Hematopoietic multipotent progenitor cell treated with erythropoietin and hydrocortisone succinate and interleukin-3 and kit ligand, for 17 days (in vitro differentiated cells): ENCODE measurements at places on chromosomes 7 and 10.

DNA sequence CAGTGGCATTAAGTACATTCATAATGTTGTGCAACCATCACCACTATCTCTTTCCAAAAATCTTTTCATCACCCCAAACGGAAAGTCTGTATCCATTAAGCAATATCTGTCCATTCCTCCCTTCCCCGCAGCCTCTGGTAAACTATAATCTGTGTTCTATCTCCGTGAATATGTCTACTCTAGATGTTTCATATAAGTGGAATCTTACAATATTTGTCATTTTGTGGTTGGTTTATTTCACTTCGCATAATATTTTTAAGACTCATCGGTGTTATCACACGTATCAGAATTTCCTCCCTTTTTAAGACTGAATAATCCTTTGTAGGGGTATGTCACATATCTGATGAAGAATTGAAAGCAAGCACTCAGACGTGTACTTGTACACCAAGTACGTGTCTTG, 86.0 kb upstream of the FGFR2 start:
- no peak for DNase-seq

GRCh38 chr7:72053292-72053691, 358.8 kb downstream of the CALN1 start:
- DNase-seq, result no peak

DNA sequence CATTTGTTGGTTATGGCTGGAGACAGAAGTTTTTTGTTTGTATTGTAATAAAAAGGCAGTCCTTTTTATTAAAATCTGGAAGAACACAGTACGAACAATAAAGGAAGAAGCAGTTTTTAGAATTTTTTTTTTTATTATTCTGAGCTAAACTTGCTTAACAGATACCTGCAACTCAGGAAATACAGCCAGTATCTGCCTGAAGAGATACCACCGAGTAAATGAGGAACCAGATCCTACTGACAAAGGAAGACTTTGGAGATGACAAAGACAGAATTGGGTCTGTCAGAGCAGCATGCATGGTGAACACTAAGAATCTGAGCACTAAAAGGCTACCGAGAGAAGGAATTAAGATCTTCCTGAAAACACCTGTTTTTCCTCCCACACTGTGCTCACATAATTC, 1335.9 kb upstream of the SORCS1 start:
- no peak for DNase-seq

DNA sequence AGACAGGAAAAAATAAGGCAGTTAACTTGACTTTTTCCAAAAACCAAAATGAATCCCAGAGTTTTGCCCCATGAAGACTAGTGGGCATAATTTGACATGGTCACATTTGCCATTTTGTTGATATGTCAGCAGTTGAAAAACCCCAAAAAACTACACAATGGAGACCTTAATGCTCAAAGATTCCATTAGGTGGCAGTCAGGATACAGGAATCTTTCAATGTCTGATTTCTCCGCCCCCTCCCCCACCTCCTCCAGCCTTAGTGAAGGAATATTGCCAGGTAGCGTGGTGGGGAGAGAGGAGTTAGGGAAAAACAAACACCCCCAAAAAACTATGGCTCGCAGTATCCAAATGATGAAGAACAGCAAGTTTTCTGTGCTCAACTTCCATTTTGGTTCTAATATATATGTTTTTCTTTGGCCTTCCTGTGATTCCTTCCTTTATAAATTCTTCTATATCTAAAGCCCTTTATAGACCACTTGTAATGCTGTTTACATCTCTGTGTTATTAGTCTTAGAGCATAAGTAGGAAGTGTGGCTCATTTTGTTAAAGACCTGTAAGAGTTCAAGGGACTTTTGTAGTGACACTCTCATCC, 6.7 kb upstream of the SMNDC1 start:
- DNase-seq, result peak; percentile 47

- no peak for DNase-seq
Measured at GRCh38 chr7:30703756-30704155, 21.5 kb upstream of the CRHR2 start.

- DNase-seq, result no peak
Measured at GRCh38 chr7:41336455-41336952, 366.4 kb downstream of the INHBA start.

DNA sequence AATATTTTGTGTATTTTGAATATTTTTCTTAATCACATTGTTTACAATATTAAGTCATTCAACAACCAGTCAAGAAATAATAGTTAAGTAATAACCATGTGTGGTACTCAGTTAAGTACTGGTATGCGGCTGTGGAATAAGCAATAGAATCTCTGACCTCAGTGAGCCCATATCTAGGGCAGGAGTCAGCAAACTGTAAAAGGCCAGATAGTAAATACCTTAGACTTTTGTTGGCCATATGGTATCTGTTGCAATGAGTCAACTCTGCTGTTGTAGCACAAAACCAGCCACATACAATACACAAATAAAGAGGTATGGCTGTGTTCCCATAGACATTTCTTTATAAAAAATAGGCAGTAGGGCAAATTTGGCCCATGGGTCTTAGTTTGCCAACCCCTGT, 311.6 kb upstream of the SEMA3A start:
- no peak for DNase-seq

GRCh38 chr10:73509695-73510094, 13.9 kb upstream of the PPP3CB start:
- DNase-seq, result no peak

- DNase-seq, result no peak
Measured at GRCh38 chr10:30398193-30398592, 35.8 kb upstream of the MAP3K8 start.

GRCh38 chr7:55016061-55016745, 2.6 kb upstream of the EGFR start:
- no peak for DNase-seq

- DNase-seq, result no peak
Measured at GRCh38 chr10:126160971-126161630, 227.2 kb downstream of the ADAM12 start.

GRCh38 chr7:149884016-149884415, 10.2 kb downstream of the ATP6V0E2 start:
- no peak for DNase-seq

DNA sequence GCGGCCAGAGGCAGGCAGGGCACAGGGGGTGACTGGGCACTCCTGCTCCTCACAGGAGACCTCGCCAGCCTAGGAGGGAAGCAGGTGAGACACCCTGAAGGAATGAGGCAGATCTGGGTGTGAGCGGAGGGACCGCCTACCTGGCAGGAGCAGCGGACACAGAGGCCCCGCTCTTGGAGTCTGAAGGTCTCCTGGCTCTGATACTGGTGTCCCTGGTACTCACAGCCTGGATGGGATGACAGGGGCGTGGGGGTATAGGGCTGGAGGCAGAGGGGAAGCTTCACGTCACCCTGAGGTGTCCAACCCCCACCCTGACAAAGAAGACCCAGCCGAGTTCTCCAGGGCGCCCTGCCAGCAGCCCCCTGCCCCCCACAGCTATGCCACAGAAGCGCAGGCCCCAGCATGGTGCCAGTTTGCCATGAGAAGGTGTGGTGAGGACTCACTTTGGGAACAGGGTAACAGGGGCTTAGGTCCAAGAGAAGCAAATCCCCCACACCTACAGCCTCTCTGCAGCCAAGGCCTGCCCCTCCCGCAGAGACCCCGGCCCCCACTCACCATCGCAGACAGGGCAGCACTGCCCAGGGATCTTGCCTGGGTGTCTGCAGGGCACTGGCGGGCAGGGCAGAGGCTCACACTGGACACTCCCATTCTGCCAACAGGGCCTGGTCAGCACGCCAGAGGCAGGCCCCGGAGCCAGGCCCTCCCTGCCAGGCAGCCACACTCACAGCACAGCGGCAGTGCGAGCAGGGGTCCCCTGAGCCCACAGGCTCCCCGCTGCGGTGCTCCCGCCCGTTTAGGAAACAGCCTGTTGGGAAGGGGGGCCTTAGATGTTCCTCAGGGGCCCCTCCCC, 17.0 kb downstream of the KCP start:
- no peak for DNase-seq

DNA sequence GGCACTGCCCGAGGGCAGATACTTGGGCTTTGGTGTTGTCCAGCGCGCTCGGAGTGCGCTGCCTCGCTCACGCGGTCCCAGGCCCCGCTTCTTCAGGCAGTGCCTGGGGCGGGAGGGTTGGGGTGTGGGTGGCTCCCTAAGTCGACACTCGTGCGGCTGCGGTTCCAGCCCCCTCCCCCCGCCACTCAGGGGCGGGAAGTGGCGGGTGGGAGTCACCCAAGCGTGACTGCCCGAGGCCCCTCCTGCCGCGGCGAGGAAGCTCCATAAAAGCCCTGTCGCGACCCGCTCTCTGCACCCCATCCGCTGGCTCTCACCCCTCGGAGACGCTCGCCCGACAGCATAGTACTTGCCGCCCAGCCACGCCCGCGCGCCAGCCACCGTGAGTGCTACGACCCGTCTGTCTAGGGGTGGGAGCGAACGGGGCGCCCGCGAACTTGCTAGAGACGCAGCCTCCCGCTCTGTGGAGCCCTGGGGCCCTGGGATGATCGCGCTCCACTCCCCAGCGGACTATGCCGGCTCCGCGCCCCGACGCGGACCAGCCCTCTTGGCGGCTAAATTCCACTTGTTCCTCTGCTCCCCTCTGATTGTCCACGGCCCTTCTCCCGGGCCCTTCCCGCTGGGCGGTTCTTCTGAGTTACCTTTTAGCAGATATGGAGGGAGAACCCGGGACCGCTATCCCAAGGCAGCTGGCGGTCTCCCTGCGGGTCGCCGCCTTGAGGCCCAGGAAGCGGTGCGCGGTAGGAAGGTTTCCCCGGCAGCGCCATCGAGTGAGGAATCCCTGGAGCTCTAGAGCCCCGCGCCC, at the start of gene NPY:
Gene NPY, plus strand, starts transcription at position 294 of the 802 bp plus-strand sequence. CDS start 1,051 bp downstream, outside the sequence.
- DNase-seq, result no peak

DNA sequence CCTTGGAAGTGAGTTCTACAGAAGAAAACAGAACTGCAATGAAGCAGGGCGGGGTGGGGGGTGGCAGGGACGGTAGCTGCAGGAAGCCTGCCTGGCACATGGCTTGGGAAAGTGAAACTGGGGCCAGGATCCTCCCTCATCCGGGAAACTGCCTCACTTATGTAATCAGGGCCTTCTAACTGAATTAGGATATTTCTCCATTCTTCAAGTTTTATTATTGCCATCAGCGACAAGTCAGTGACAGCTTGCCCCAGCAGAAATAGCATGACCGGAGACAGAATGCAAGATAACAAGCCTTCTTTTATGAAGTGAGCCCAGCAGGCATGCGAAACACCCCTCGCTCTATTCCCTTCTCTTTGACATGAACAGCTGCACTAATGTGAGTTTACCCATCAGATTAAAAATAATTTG, 77.5 kb upstream of the CACUL1 start:
- DNase-seq, result no peak

GRCh38 chr10:48943096-48943495, 3.5 kb upstream of the LRRC18 start:
- DNase-seq, result no peak

- no peak for DNase-seq
Measured at GRCh38 chr10:66537186-66537585, 388.6 kb upstream of the LRRTM3 start.

GRCh38 chr10:102150970-102151773, 1.0 kb upstream of the NOLC1 start:
- DNase-seq, result no peak
